HS-27A (cell line): ENCODE measurements at places on chromosomes 5 and 9.

- DNase-seq: no peak
These were observed 84.7 kb downstream of the IQGAP2 start for GRCh38 chr5:76487821-76488220.

DNA sequence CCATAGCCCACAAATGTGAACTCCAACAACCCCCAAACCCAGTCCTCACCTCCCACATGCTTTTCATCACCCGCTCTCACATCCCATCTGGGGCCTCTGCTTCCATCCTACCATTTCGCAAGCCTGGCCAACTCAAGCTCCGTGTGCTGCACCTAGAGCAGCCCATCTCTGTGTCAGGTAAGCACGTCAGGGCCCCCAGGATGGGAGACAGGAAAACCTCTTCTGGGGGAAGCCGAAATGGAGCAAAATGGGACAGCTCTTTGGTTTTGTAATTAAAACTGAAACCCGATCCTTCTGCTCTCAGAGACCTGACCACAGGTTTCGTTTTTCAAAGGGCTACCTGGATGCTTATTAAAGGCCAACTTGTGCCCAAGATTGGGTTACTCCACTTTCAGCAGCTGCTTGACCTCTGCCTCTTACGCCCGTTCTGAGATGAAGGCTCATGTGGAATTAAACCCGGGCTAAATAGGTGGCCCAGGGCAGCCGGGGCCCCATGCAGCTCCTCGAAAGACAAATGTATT is 287.7 kb downstream of the SLIT3 start:
- no peak for DNase-seq

- DNase-seq: no peak
These were observed 1013.1 kb downstream of the NR2F1-AS1 start for GRCh38 chr5:92567831-92568450.

DNA sequence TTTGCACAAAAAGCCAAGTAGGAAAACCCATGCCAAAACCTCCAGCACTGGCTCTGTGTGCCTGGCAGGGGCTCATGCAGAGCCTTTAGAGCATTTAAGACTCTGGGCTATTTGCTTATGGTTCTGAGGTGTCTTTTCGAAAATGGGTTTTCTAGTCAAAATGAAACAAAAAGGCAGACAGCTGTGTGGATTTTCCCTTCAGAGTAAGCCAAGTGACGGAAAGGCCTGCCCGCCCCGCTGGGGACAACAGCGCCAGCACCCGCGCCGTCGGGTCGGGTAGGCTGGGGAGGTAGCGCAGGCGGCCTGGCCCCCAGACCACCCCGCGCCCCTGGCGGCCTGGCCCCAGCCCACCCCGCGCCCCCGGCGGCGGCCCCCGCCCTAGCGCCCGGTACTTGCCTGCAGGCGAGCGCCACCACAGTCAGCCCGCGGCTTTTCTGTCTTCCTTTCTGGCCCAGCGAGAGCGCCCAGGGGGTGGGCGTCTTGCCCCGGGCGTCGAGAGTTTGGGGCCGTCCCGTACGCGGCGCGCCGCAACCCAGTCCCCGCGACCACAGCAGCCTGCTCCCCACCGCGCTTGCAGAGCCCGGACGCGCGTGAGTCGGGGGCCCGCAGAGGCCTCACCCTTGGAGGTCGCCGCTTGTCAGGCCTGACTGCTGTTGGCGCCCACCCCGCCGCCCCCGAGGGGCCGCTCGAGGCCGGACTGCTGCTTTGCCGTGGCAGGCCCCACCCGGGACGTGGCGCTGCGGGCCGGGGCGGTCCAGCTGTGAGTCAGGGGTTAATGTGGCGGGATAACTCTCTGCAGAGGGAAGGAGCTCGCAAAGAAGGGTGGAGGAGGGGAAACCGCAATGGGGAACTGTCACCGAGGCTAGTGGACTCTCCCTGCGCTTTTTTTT is at the start of gene TICAM2:
TICAM2 (minus strand) TSS at position 779 of the 890 bp plus-strand sequence. CDS start 21,223 bp downstream, outside the sequence.
- DNase-seq: no peak

DNA sequence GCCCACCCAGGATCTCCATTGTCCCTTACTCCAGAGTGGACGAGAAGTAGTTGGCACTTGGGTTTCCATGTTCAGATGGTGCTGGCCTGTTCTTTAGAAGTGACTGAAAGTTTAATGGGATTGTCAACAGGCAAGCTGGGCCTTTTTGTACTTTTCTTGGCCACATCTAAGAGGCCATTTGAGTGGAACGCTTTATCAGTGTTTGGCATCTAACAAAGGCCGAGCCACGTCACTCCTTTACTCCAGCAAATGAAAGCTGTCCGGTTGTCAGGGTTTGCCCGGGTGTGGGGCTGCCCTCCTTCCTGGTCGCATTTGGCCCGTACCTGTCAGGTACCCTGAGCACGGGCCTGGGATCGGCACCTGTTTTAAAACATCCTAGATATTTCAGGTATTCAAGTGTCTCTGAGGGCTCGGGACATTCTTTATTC is 71.5 kb downstream of the RCL1 start:
- no peak for DNase-seq

DNA sequence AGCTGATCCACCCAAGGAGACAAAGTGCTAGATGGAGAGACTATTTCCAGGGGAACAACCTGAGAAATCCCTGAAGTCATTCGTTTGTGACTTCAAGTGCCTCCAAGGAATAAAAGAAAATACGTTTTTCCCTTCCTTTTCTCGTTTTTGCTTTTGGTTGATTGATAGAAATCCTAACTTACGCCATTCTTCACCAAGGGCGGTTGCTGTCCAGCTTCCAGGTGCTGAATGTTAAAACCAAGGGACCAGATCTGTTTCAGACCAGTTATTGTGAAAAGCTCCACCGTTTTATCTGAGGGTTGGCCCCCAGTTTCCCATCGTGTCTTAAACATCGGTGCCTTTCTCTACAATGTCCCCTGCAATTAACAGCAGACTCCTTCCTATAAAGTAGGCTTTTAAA is 600.7 kb upstream of the SGCD start:
- DNase-seq: no peak

GRCh38 chr5:54275361-54275760 is 35.0 kb downstream of the ARL15 start:
- DNase-seq: no peak

- no peak for DNase-seq
These were observed 57.4 kb upstream of the ECM2 start for GRCh38 chr9:92592946-92593861.

GRCh38 chr9:71571186-71571585 is 197.1 kb downstream of the CEMIP2 start:
- no peak for DNase-seq
